GM12878 (cell line): ENCODE measurements at places on chromosomes 7 and 10.

DNA sequence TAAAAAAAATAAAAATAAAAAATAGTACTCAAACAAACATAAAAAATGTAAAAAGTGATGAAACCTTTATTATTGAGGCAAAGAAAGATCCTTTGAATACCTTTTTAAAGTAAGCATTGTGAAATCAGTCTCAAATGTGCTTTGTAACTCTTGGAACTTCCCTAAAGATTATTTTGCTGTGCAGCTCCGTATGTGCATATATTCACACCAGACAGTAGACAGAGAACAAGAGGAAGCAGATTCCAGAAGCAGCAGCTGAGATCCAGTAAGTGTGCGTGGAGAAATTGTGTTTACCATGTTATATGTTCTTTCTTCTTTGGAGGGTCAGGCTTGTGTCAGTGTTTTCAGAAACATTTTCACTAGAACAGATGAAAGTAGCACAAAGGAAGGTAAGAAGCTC, 324.9 kb downstream of the AGMO start:
- no peak for DNase-seq

DNA sequence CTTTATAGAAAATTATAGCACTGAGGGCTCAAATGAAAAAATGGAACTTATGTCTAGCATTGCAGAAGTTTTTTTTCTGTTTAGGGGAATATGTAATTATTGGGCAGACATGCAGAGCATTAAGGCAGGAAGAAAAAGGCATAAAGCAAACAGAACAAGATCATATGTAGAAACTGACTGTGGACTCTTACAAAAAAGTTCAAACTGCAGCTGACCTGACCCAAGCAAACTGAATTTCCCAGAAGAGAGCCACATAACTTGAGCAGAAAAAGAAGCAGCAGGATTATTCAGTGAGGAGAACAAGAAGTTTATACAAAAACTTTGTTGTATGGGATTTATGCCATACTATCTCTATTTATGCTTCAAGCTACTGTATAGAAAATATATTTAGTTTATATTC, 250.9 kb downstream of the PHF14 start:
- DNase-seq, result no peak

GRCh38 chr10:94607111-94607510, 61.5 kb downstream of the HELLS start:
- peak; percentile 41 for DNase-seq

- DNase-seq, result no peak
Observed at GRCh38 chr10:32985775-32986350, 27.8 kb upstream of the ITGB1 start.

DNA sequence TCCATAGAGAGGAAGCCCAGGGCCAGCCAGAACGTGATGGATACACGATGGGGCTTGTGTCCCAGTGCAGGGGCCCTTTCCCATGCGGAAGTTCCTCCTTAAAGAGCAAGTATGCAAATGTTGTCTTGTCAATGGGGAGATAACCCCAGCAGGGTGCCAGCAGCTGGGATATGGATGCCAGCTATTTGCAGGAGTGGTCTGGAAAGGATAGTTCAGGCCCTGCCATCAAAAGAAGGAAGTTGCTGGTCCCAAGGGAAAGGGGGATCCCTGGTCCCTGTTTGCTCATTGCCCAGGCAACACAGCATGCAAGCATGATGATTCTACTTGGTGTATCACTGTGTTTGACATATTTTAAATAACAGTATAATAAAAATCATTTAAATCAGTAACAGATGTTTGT, 73.1 kb upstream of the HECW1 start:
- DNase-seq, result no peak
